ENCODE measurements at places on chromosomes 3 and 15.

DNA sequence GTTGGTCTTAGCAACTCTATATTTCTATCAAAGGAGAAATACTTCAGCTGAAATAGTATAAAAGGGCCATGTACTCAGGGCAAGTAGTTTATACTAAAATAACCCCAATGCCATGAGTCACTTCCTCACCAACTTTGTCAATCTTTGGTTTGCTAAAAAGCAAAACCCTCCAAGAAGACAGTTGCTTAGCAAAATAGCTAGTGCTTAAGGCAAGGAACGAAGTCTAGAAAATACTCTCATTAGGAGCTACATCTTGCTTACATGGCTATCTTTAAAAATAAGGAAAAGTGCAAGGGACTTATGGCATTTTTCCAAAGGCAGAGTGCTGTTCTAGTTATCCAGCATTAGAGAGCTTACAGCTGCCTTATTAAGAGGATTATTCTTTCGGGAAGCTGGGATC is 28.4 kb downstream of the P3H2 start:
- no peak for DNase-seq

- no peak for DNase-seq
Measured at GRCh38 chr3:106191211-106191610, 322.4 kb upstream of the CBLB start.

DNA sequence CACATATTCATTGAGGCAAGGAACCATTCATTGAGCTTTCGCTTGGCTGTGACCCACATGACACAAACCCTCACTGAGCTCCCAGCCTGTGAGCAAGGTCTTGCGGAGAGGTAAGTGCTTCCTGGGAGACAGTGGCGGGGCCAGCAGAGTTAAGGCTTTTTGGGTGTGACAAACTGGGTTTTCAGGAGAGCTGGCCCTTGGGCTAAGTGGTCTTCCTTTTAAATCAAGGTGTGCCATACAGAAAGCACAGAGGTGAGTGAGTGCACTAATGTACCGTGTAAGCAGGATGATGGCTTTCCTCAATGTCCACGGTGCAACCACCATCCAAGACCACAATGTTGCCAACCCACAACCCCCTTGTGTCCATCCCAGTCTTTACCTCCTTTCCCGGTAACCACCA is 28.6 kb downstream of the POMGNT2 start:
- DNase-seq: no peak

GRCh38 chr15:58074452-58074851 is 8.9 kb upstream of the ALDH1A2 start:
- DNase-seq: no peak

DNA sequence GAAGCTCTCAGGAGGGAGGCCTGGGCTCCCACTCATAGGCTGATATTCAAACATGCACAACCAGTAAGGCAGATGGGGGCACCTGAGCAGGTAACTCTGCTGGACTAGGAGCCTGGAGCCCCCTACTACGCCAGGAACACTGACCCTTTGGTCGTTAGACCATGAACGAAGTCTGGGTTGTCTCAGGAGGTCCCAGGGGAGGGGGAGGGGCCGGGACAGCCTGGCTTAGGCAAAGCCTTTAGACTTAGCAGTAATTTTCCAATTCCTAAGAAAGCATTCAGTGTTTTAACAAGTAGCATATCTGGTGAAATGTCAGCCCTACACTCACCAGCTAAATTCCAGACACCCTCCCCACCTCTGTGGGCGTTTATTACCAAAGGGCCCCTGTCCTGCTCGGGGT is 67.4 kb upstream of the ST8SIA2 start:
- DNase-seq: no peak

- DNase-seq: no peak
Measured at GRCh38 chr15:58919232-58919631, 14.2 kb downstream of the SLTM start.

- no peak for DNase-seq
Measured at GRCh38 chr3:167810236-167810635, 74.7 kb downstream of the SERPINI1 start.
